ENCODE measurements at places on chromosomes 6 and 20. TPM values are rescaled to one million over a fixed set of nuclear protein-coding genes. Genes with fewer than 3 reads are reported as not detected.

The PRRT1 gene
- 0.79 TPM for total RNA-seq

The TJAP1 gene
- 35.6 TPM for total RNA-seq

DNA sequence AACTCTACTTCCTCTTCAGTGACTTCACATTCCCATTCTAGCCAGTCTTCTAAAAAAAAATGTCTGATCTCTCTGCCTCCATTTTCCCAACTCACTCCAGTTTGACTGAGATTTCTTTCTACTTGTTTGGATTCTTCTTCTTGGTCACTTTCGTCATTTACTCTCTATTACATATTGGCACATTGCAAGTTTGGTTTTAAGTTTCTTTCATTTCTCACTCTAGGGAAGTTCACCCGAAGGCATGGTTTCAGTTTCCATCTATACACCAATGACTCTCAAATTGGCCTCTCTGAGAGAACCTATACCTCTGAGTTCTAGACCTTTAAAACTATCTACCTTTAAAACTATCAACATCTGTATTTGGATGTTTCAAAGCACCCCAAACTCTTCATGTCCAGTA, 51.3 kb downstream of the CD109 start:
- DNase-seq = no peak

DNA sequence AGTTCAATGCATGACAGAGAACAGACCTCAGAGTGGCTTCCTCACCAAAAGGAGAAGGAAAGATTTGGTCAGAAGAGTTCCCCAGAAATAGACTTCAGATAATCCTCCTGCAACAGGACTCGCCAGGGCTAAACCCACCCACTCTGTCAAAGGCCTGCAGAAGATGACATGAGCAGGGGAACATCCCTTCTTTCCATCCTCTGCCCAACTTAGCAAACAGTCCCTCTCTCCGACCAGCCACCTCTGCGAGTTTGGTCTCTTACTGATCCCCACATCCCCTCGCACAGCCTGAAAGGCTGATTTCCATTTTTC, 7.5 kb downstream of the NFATC2 start:
- DNase-seq = peak; percentile 53

The LY6G6F gene
- not detected for total RNA-seq

The PTGIS gene
- 0.43 TPM for total RNA-seq

The SIRPB2 gene
- total RNA-seq = not detected

The OR2B3 gene
- total RNA-seq = not detected

DNA sequence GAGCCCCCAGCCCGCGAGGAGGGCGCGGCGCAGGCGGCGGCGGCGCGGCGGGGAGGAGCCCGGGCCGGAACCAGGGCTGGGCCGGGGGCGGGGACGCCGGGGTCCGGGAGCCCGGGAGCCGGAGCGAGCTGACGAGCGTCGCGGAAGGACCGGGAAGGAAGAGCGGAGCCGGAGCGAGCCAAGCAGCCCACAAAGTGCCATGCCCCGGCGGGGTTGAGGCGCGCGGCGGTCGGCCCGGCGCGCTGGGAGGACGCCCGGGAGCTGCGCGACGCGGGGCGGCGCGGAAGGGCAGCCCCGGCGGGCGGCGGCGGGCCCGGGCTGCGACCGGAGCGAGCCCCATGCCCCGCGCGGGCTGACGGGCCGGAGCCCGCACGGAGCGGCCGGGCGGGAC, 289 bp downstream of the FOXP4 start:
- peak; percentile 67 for DNase-seq

- DNase-seq = no peak
These were observed 102.1 kb downstream of the DLGAP4 start for GRCh38 chr20:36408219-36408618.

DNA sequence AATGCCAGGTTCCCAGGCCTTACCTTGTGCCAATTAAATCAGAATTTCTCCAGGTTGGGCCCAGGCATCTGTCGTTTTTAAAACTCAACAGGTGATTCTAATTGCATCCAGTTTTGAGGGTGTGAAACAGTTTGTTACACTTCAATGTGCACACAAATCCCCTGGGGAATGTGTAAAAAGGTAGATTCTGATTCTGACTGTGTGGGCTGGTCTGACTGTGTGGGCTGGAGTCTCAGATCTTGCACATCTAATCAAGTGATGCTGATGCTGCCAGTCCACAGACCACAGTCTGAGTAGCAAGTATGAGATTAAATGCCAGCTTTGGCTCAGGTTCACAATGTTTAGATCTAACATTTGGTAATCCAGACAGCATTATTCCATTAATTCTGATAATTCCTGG, 12.5 kb upstream of the ETV7 start:
- DNase-seq = no peak

- DNase-seq = peak; percentile 24
These were observed 46.0 kb upstream of the UST start for GRCh38 chr6:148700741-148701311.

The NOP56 gene
- 532 TPM for total RNA-seq

GRCh38 chr6:46628498-46628897, 24.1 kb downstream of the CYP39A1 start:
- DNase-seq = no peak

GRCh38 chr6:169026175-169026574, 227.5 kb downstream of the THBS2 start:
- no peak for DNase-seq

- DNase-seq = no peak
These were observed 49.5 kb upstream of the FBXO30 start for GRCh38 chr6:145863988-145864616.

The MUC21 gene
- not detected for total RNA-seq

DNA sequence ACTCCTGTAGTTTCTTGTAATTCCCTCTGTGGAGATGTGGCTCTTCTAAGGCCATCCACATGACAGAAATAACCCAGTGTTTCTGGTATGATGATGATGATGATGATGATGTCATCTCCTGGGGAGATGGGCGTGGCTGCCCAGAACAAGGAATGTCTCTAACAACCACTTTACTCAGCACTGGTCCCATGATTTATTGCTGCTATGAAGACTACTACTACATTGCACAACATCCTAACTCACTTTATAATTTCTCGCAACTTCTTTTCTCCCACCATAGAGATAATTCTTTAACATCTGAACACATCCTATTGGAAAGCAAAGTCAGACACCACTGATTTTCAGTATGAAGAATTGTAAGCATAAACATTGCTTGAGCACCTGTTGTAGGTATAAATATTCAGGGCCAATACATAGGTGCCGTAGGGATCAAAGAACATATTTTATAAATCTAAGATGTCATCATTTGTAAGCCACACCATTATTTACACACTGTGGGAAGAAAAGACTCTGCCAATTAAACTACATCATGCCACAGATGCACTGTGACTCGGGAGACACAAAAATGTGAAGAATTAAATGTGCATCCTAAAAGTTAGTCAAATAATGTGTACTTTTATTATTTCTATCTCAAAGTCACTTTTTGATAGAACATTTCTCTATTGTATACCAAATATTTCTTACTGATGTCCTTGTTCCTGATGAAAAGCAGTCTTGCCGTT, 6.4 kb downstream of the TPMT start:
- DNase-seq = peak; percentile 8

- DNase-seq = no peak
These were observed 8.1 kb downstream of the FYN start for GRCh38 chr6:111865049-111865585.

The RFX6 gene
- total RNA-seq = not detected

- no peak for DNase-seq
These were observed 31.6 kb downstream of the SPDEF start for GRCh38 chr6:34524499-34524898.

DNA sequence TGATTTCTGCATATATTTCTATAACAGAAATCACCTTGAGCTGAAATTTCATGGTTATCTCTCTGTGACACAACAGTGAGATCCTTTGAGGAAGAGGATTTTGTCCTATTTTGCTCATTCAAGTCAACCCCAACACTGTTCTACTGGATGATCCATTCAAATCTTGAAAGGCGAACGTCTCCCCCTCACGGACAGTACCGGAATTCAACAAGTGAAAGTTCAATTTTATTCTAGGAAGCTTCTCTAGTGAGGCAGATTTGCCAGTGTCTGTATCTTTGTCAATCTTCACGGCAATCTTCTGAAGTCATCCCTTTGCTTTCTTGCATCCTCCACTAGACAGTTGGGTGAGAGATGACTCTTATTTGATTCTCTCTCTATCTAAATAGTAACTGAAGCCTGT, 91.7 kb upstream of the PDE7B start:
- DNase-seq = peak; percentile 9
